Activated T-cell treated with anti-CD3 and anti-CD28 coated beads for 4 hours (primary cell): ENCODE measurements at places on chromosomes 11 and 22.

DNA sequence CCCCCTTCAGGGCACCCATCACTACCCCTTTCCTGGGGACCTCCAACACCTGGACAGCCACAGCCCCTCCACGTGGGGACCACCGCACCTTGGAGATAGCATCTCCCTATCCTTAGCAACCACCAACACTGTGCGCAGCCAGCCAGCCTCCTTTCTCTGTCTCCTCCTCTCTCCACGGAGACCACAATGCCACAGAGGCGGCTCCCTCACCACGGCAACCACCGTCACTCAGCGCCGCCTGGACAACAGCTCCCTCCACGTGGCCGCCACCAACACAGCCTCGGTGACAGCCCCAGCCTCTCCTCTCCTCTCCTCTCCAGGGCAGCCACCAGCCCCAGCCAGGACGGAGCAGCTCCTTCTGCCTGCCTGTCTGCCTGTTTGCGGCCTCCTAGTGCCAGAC, 10.5 kb downstream of the ELFN2 start:
- DNase-seq: no peak

- no peak for DNase-seq
Measured at GRCh38 chr22:25697181-25697664, 44.8 kb upstream of the MYO18B start.

DNA sequence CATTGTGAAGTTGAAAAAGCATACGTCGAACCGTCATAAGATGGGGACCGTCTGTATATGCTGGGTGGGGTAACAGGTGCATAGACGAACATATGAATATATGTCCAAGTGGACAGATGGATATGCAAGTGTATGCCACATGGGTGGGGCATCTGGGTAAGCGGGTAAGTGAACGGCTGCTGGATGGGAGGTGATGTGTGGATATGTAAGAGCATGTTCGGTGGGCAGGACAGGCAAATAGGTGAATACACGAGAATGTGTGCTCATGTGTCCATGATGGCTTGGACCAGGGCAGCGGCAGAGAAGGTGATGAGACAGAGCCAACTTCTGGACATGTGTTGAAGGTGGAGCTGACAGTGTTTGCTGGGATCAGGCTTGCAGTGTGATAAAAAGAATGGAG, 12.0 kb downstream of the IFITM10 start:
- no peak for DNase-seq

DNA sequence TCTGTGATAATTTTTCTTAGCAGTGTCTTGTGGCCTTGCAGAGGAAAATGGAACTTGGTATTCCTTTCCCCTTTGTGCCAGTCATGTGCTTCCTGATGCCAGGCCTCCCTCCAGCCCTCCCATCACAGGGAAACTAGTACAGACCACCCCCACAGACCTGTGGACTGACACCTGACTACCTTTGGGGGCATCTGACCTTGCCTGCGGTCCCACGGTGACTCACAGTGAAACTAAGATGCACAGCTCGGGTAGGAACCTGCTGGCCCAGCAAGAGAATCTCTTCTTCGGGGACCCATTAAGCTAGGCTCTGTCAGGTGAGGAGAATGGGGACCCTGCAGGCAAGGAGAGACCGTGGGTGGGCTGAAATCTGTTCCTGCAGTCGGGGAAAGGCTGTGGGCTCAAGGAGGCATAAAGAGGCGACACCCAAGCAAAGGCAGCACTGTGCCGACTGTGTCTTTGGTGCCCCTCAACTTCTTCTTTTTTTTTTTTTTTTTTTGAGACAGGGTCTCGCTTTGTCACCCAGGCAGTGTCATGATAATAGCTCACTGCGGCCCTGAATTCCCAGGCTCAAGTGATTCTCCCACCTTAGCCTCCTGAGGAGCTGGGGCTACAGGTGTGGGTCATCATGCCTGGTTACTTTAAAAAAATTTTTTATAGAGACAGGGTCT, 20.8 kb upstream of the PEX26 start:
- no peak for DNase-seq

GRCh38 chr11:111179184-111179910, 66.2 kb upstream of the POU2AF2 start:
- DNase-seq: no peak

GRCh38 chr11:11463405-11463804, 110.4 kb upstream of the CSNK2A3 start:
- DNase-seq: no peak

GRCh38 chr11:130652671-130653335, 204.4 kb downstream of the ADAMTS15 start:
- no peak for DNase-seq

DNA sequence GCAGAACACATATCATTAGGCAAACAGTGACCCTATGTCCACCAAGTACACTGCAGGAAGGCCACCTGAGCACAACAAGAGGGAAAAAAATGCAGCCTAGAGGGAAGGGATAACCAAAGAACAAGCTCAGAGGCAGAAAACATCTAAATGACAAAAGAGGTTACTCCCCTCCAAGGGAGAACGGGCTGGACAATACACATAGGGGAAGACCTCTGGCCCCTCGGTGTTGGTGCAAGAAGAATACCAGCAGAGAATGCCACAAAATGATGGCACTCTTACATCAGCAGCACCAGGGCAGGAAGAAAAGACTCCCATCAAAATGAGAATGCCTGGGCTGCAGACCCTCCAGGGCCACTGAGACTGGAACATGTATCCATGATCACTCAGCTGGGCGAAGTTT, 66.6 kb upstream of the OPCML start:
- no peak for DNase-seq

GRCh38 chr11:31160504-31161422, 208.8 kb downstream of the DCDC1 start:
- DNase-seq: no peak

GRCh38 chr11:83409476-83409875, 123.3 kb upstream of the CCDC90B start:
- DNase-seq: no peak

DNA sequence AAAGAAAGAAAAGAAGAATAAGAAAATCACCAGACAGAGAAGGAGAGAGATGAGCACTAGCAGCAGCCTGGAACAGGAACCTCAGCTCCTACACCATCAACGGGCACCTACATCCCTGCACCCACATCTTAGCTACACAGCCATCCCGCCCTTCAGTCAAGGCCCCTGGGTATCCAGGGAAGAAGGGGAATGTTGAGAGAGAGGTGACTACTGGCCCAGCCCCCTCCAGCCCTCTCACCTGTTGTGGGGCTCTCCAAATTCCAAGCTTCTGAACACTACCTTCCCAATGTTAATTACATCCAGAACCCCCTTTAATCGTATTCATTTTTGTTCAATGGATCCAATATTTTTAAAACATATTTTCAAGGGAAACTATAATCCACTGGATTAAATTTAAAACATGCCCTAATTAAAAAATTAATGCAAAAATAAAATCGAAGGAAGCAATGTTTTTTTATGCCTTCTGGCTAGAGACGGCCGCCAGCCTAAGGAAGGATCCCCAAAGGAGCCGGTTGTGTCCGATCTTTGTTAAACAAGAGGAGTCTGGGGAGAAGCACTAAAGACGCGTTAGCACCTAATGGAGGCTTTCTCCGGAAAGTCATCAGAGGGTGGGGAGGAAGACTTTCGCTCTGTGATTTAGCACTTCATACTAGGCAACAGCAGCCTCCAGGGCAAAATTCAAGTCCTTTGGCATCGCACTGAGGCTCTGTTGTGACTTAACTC, 9.5 kb downstream of the TPST2 start:
- DNase-seq: no peak

DNA sequence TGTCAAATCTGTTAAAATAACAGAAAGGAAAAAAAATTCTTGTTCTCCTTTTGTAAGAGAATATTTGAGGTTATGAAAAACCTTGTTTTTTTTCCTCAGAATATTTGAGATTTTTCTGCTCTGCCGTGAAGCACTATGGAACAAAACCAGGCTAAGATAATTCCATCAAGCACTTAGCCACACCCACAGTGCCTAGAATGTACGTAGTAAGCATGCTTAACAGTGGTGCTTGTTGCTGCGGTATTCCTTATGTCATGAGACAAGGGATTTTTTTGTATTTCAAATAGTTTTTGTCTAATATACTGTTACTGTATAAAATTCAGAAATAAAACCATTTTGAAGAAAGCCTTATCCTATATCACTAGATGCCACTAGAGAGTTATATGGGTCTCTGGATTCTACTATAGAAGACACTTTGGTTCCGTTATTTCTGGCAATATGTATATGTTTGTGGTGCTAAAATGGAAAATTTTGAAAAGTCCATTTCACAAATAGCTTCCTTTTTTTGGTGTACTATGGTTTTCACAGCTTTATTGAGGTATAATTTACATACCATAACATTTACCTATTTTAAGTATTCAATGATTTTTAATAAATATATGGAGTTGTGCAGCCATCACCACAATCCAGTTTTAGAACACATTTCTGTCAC, 23.7 kb downstream of the PDHX start:
- DNase-seq: no peak

GRCh38 chr22:19571995-19572394, 47.8 kb upstream of the CLDN5 start:
- DNase-seq: no peak

DNA sequence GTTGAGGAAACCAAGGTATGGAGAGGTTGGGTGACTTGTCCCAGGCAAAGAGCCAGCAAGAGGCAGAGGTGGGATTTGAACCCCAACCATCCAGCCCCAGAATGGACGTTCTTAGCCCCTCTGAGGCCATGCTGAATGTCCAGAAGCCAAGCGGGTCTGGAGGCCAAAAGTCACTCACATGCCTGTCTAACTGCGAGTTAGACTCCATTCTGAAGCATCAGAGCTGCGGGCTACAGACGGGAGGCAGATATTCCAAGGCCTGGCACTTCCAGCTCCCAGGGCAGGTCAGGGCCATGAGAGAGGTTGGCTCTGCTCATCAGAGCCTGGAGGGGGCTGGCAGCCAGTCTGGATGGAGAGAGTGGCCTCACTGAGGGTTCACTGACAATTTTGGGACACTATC, 616.5 kb downstream of the BRD1 start:
- DNase-seq: no peak

DNA sequence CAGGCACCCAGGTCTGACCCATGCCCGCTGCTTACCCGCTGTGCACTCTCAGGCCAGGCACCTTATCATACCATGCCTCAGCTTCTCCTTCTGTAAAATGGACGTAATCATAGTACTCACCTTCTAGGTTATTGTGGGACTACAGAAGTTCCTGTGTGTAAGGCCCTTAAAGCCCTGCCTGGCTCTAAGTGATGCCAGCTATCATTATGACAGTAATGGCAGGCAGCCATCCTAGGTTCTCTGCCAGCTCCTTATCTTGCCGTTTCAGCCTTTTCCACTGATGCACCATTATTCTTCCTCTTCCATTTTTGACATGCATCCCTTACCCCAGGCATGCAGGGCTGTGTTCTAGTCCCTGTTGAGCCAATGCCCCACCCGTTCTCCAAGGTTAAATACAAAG, 57.9 kb downstream of the DBX1 start:
- no peak for DNase-seq

DNA sequence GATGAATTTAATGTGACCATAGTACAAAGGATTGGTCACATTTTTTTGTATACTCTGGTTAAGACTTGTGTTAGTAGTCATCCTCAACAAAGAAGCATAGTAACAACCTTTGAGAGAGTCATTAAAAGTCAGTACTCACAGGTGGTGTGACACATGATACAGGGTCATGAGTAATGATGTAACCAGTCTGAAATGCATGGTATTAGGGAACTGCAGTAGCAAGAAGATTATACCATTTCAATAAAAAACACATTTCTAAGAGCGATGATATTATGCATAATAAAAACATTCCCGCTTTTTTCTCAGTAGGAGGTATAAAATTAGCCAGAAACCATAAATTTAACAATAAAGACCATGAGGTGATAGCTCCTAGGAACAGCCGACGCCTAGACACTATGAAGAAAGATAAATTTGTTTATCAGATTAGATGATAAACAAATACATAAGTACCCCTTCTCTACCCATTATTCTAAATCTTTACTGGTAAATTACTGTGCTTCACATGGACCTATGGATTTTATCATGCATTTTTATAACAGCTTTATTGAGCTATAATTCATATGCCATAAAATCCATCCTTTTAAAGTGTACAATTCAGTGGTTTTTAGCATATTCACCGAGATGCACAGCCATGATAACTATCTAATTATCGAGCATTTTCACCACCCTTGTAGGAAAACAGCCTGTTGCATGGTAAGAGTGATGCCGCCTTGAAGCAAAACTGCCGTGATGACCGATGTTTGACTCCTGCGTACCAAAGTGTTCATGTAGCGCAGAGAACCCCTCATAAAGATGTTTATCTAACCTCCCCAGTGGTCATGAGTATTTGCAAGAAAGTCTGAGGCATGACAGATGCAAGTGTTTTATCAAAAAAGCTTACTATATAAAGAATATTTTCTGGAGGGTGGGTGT, 41.8 kb downstream of the TMPRSS5 start:
- no peak for DNase-seq

DNA sequence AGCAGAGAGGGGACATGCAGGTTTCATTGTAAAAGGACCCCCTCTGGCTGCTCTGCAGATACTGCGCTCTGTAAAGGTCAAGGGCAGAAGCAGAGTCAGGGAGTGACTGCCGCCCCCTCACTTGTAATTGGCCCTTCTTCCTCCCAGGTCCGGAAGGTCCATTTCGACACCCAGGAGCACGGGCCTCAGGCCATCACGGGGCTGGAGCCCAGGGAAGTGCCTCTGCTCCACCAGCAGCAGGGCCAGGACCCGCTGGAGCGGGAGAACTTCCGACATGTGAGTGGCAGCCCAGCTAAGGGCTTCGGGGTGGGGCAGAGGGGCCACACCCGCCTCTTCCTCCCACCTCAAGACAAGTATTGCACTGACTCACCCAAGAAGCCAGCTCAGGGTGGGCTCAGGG, 24.0 kb upstream of the LRRC10B start:
- no peak for DNase-seq

GRCh38 chr11:39661890-39662289, 1797.6 kb downstream of the LRRC4C start:
- no peak for DNase-seq

DNA sequence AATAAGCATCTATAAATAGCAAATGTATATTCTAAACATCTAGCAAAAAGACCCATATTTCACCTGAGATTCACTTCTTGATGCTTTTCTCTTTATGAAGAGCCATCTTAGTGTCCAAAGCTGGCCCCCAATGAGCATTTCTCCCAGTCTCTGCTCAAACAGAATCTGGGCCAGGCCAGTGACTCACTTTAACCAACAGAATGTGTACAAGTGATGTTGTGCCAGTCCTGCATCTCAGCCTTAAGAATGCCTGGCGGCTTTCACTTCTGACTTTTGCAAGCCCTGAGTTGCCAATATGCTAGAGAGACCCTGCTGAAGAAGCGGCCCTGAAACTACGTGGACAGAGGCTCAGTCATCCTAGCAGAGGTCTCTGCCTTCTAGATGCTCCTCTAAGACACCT, 6.9 kb upstream of the COPB1 start:
- DNase-seq: no peak

- DNase-seq: no peak
Measured at GRCh38 chr11:4102711-4103110, 8.1 kb downstream of the RRM1 start.
